ENCODE measurements at places on chromosomes 3 and 15.

GRCh38 chr3:31572236-31573004 is 39.7 kb downstream of the STT3B start:
- DNase-seq, result no peak

GRCh38 chr3:69299344-69299743 is 86.5 kb downstream of the FRMD4B start:
- no peak for DNase-seq

GRCh38 chr3:171731691-171732090 is 78.6 kb downstream of the PLD1 start:
- no peak for DNase-seq

GRCh38 chr3:170700054-170700404 is 114.2 kb upstream of the SLC7A14 start:
- no peak for DNase-seq

GRCh38 chr3:64533617-64534317 is 154.0 kb downstream of the ADAMTS9 start:
- DNase-seq, result peak; percentile 80

GRCh38 chr3:16137977-16138376 is 36.5 kb upstream of the GALNT15 start:
- no peak for DNase-seq

DNA sequence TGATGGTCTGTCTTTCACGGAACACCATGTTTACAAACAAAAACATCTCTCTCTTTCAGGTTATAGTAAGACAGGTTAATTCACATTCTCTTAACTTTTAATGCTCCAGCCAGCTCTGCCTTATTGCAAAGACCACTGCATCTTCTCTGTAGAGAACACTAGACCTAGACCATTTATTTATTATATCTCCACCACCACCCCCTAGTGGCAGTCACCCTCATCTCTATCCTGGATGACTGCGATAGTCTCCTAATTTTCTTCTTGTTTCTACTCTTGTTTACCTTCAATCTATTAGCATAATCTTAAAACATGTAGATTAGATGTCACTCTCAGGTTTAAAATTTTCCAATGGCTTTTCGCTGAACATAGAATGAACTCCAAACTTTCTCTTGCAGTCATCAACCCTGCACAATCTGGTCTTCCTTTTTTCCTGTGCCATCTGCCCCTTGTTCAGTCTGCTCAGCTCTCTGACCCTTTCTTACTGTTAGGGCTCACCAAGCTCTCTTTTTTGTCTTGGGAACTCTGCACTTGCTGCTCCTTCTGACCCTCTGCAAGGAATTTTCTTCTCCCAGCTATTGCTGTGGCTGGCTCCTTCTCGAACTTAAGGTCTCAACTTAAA is 155.6 kb downstream of the SQOR start:
- peak; percentile 12 for DNase-seq

GRCh38 chr15:26736502-26737248 is 36.2 kb downstream of the GABRB3 start:
- no peak for DNase-seq

DNA sequence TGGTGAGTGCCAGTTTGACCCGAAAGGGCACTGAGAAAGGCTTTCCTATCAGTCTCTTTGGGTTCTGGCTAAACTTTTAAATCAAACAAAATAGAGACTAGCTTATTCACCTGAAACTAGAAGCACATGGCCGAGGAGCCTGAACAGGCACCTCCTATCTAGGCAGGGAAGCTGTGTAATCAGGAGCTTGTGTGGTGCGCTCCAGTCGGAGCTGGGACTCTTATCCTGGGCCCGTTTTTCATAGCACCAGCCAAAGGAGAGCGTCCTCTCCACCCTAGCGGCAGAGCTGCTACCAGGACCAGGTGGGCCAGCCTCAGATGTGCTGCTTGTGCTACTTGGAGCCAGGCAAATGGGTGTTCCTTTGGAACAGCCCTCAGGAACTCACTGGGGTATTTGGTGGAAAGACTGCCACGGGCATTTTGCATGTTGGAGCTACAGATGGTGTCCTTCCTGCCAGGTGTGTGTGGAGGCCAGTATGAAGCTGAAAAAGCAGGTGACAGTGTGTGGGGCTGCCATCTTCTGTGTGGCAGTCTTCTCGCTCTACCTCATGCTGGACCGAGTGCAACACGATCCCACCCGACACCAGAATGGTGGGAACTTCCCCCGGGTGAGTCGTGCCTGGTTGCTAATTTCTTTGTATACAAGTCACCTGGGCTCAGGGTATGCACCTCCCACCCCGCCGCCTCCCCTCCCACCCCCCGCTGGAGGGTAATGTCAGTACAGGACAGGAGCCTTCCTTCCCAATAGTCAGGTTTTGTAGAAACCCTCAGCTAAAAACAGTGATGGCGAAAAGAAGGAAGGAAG is 833 bp downstream of the MAN2A2 start:
- DNase-seq, result peak; percentile 16

GRCh38 chr3:12991861-12992281 is 81.4 kb downstream of the IQSEC1 start:
- DNase-seq, result no peak

DNA sequence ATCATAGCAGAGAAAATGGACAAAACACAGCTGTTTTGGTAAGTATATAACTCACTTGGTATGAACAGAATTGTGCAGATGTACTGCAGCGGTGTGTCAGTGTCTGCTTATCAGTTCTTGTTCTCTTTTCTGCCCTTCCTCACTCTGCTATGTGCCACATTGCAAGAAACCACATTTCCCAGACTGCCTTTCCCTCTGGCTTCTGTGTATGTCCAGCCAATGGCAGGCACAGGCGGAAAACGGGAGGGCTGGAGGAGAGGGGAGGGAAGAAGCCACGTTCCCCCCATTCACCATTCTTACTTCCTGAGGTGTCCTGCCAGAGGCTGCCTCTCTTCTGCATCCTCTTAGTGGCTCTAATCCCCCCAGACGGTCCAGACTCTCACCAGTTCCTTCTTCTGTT is 15.4 kb downstream of the HHLA2 start:
- DNase-seq, result no peak

DNA sequence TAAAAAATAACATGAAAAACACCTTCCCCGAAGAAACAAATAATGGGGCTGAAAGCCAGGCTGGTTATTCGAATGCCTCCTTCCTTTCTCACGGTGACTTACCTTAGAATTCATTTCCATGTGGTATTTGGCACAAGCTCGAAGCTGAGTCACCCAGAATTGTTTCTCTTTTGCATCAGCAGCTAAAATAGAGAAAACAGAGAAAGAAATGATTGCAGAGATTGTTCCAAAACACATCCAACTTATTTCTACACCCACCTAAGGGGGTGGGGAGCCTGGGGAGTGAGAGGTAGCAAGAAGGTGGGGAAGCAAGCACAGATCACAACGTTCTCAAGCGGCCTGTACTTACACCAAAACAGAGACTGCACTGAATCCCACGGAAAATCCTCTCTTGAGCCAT is 104.7 kb downstream of the OSBPL10 start:
- DNase-seq, result no peak

DNA sequence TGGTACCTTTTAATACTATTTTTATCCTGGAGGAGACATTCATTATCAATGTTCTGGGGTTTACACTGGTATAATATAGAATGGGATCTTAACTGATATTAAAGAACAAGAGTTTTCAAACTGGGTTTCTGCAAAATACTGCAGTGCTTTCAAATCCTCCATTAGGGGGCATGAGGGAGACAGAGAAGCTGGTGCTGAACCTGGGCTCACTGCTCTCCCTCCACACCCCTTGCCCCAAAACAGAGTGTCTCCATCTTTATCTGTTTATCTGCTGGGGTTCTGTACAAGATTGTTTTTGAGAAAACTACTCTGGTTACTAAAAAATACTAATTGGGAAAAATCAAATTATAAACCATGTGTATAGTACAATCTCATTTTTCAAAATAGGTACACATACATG is 41.7 kb downstream of the CADPS start:
- no peak for DNase-seq

GRCh38 chr3:148205977-148206376 is 491.7 kb upstream of the AGTR1 start:
- DNase-seq, result no peak

Measured in NCI-H345 (cell line).